Activated CD8-positive, alpha-beta memory T cell treated with anti-CD3 and anti-CD28 coated beads for 48 hours (primary cell): ENCODE measurements at places on chromosomes 13 and 19.

DNA sequence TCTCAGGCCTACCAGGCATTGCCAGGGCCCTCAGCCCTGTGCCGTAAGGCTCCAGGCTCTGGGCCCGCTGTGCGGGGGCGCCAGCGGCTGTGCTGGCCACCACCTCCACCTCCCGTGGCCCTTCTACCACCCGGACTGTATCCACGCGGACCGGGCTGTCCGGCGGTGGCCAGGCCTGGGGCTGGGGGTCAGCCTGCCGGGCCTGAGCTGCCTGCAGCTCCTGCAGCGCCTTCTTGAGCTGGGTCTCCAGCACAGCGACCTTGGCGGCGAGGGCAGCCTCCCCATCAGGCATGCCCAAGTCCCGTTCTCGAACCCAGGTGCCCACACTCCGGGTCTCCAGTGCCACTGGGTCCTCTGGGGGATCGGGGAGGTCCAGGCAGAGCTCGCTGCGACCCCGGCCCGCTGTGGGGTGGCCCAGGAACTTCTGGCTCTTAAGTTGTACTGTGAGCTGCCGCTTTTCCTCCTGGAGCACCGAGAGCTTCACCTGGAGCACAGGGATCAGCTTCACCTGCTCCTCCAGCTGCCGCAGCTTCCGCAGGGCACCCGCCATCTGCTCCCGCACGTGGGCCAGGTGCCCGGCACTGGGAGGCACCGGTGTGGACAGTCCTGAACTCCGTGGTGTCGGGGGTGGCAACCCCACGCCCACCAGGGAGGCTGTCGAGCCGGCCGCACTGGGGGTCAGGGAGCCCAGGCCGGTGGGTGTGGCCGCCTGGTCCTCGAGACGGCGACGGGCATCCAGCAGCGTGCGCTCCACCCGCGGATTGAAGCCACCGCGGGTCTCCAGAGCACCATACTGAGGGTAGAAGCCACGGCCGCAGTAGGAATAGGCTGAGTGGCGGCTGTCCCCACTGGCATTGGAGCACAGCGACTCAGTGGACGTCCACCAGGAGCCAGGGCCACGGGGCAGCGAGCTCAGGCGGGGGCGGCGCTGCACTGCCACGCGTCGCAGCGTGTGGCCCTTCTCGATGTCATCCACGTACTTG, 4.1 kb downstream of the KANK2 start:
- no peak for DNase-seq

- no peak for DNase-seq
Observed at GRCh38 chr19:52735734-52736133, 890 bp upstream of the ZNF611 start.

DNA sequence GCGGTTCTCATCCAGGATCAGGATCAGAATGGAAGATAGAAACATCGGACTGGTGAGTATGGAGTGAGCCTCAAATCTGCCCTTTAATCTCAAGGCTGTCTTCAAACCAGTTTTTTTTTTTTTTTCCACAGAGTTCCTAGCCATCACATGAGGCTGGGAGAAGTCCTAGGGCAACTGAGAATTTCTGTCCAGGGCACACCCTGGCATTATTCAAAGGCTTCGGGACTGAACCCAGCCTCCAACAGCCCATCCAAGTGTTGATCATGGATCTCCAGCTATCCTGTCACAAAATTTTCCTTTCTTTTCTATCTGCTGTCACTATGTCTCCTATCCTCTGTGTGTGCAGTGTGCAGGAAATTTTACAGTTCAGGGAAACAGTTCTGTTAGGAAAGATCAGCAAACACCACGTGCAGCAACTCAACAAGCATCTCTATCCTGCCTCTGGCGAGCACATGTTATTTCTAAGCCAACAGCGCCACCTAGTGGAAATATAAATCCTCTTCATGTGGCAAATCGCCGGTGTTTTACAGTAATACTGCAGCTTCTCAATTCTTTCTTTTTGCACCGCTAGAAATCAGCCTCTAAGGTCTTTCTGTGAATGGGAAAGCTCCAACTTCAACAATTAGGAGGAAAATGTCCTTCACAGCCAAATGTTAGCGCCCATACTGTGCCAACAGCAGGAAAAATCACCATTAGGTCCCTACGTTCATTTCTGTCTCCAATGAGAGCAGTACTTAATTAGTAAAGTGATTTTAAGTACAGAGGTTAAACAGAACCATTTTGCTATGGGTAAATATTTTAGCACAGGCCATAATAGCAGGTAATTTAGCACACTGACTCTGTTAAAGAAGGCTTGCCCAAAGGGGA, 21.4 kb upstream of the ZNF181 start:
- DNase-seq: no peak

DNA sequence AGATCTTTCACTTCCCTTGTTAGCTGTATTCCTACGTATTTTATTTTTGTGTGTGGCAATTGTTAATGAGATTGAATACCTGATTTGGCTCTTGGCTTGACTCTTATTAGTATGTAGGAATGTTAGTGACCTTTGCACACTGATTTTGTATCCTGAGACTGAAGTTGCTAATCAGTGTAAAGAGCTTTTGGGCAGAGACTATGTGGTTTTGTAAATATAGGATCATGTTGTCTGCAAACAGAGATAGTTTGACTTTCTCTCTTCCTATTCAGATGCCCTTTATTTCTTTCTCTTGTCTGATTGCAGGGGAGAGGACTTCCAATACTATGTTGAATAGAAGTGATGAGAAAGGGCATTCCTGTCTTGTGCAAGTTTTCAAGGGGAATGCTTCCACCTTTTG, 160.3 kb upstream of the PCDH20 start:
- DNase-seq: no peak

DNA sequence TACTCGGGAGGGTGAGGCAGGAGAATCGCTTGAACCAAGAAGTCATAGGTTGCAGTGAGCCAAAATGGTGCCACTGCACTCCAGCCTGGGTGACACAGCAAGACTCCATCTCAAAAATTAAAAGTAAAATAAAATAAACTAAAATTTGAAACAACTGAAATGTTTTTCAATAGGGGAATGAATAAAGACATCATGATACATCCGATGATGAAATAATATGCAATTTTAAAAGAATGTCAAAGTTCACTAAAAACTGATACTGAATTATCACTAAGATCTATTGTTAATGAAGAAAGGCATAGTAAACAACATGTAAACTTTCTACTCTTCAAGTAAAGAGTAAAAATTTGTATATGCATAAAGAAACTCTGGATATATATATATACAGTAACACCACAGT, 8.5 kb downstream of the CARD8 start:
- DNase-seq: no peak

- DNase-seq: no peak
Observed at GRCh38 chr19:45607071-45608029, 5.3 kb upstream of the GPR4 start.

DNA sequence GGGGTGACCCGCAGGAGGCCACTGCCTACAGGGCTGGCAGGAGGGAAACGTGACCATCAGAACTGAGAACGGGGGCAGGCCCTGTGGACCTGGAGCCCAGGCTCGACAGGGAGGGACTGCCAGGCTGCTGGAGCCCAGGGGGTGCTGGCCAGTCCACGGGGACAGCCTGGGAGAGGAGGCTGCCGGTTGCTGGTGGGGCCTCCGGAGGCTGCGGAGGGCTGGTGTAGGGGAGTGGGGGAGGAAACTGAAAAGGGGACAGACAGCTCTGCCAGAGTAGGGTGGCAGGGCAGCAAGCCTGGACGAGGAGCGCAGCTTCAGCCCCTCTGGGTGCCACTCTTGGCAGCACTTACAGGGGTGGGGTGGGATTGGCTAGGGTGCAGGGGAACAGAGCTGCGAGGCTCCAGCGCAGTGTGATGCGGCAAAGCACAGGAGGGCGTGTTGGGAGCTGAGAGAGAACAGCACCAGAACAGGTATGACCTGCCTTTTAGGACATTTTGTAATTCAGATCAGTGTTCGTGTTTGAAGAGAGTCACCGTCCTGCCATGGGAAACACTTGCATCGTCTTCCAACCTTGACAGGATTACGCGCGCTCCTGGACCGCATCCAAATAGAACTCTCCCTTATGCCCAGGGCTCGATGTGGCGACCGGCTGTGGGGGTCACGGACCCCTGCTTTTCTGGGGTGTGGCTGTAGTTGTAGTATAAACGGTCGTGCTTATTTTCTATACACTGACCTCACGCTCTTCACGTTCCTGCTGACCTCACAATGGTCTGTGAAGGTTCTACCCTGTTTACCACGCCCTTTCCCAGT, 19.9 kb upstream of the ARHGEF7 start:
- no peak for DNase-seq

GRCh38 chr13:24148414-24149235, 11.9 kb upstream of the SPATA13 start:
- DNase-seq: no peak

- DNase-seq: no peak
Observed at GRCh38 chr13:50731400-50731799, 112.1 kb downstream of the DLEU7 start.

DNA sequence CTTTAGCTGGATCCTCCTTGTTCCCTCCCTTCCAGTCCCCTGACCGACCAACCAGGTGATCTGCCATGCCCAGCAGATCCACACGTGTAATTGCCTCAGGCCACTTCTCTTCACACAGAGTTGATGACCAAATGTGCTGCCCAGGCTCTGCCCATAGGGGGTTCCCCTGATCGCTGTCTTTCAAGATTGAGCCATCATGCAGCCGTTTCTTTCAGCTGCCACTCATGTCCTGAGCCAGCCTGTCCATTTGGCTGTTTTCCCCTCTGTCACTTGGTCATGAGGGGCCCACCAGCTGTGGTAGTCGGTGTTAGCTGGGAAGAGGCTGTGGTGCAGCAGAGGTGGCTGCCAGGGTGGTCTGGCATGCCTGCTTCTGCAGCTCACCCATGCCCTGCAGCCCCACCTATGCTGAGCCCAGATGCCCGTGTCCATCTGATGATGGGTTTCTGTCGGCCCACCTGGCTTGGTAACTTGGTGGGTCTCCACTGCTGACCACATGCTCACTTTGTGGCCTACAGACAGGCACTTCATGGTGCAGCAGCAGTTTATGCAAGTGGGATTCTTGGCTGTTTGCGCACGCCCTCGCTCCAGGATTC, 35.6 kb upstream of the GPR183 start:
- DNase-seq: no peak

DNA sequence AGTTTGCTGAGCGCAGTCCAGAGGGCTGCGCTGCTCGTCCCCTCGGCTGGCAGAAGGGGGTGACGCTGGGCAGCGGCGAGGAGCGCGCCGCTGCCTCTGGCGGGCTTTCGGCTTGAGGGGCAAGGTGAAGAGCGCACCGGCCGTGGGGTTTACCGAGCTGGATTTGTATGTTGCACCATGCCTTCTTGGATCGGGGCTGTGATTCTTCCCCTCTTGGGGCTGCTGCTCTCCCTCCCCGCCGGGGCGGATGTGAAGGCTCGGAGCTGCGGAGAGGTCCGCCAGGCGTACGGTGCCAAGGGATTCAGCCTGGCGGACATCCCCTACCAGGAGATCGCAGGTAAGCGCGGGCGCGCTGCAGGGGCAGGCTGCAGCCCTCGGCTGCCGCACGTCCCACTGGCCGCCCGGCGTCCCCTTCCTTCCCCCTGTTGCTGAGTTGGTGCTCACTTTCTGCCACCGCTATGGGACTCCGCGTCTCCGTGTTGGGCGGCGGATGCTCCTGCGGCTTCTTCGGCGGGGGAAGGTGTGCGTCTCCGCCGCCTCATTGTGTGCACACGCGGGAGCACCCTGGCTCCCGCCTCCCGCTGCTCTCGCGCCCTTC, 772 bp downstream of the GPC6 start:
- no peak for DNase-seq

DNA sequence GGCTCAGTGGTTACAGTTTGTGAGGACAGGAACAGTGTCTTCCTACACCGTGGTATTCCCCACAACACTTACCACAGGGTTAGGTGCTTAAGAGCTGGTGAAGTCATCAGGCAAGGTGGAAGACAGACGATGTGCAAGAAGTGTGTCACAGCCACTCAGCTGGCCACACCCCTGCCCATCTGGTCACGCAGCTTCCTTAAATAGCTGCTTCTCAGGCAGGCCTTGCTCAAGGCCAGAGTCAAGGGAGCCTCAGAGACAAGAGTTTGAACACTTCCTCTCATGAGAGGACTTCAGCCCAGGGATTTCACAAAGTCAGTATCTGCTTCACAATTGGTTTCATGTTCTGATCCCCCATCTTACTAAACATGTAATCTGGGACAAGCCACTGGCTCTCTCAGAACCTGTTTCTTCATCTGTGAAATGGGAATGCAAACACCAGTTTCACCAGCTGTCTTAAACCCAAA, 80.3 kb upstream of the FRY start:
- no peak for DNase-seq

DNA sequence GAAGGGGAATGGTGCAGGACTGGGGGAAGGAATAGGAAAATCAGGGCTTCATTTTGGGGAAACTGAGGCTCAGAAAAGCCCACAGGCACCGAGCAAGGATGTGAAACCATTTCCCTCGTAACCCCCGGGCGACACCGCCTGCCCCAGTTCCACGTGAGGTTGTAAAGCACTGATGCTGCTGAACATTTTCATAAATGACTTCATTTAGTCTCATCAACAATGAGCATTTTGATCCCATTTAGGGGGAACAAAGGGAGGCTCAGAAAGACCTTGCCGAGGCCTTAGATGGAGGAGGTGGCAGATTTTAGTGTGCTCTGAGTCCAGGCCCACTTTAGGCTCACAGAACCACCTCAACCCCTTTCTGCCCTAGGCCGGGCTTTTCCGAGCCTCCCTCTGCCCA, 20.5 kb upstream of the FBXO27 start:
- no peak for DNase-seq

GRCh38 chr13:74575729-74576125, 441.5 kb upstream of the KLF12 start:
- no peak for DNase-seq

- DNase-seq: no peak
Observed at GRCh38 chr13:65417953-65418352, 1812.2 kb downstream of the PCDH9 start.

GRCh38 chr19:1956868-1957492, 16.0 kb downstream of the CSNK1G2 start:
- DNase-seq: no peak

DNA sequence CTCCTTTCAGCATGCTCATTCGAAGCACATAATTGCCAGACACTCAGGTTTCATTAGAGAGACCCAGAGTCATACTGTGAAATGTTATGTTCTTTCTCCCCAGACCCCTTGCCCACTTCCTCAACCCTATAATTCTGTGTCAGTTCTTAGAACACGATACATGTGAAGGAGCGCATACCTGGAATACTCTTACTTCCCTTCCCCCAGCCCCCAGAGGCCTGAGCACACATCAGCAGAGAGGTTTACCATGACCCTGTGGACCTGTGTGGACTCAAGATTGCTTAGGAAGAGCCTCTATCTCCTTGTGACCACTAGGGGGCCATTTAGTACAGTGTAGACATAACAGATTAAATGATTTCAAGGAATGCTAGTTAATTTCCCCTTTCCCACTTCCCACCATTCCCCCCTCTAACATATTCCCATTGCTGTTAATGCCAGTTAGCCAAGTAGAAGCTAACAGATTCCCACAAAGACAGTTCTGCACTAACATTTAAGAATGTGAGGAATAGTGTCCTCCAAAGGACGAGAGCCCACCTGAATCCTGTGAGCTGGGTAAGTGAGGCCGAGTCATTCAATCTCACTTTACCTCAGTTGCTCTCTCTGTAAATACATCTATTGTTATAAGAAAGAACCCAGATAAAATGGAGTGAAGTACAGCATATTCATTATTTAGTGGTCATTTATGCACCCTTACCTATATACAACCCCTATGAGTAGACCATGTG, 154.2 kb upstream of the MAB21L1 start:
- DNase-seq: no peak

GRCh38 chr13:23918208-23918607, 20.9 kb upstream of the C1QTNF9B start:
- DNase-seq: no peak
